NCI-H82 (cell line): ENCODE measurements at places on chromosomes 2 and 18.

- DNase-seq, result peak; percentile 53
These were observed 72.6 kb downstream of the TXNL1 start for GRCh38 chr18:56565551-56566345.

GRCh38 chr2:236928380-236929037, 157.2 kb upstream of the COPS8 start:
- DNase-seq, result no peak

DNA sequence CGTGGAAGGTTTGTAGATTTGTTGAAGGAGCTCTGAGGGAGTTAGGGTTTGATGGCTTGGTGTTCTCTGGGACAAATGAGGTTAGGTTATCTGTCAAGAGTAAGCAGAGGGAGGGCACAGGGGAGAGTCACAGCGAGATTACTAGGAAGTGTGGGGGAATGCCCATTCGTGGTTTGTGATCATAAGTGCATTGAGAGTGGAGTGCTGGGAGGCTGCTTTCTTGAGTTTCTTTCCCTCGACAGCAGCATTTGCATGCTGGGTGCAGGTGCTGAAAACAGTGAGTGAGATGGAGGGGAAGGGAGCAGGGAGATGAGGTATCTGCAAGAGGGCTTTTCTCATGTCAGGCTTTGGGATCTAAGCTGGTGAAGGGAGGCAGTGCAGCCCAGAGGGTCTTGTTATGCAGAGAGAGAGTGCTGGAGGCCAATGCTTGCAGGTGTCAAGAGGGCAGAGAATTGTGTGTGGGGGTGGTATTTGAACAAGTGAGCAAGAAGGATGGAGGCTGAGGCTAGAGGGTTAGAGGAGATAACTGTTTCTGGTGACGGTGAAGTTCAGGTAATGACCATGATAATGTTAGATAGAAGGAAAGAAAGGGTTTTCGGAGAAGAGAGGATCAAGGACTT, 8.8 kb downstream of the RALB start:
- DNase-seq, result no peak

DNA sequence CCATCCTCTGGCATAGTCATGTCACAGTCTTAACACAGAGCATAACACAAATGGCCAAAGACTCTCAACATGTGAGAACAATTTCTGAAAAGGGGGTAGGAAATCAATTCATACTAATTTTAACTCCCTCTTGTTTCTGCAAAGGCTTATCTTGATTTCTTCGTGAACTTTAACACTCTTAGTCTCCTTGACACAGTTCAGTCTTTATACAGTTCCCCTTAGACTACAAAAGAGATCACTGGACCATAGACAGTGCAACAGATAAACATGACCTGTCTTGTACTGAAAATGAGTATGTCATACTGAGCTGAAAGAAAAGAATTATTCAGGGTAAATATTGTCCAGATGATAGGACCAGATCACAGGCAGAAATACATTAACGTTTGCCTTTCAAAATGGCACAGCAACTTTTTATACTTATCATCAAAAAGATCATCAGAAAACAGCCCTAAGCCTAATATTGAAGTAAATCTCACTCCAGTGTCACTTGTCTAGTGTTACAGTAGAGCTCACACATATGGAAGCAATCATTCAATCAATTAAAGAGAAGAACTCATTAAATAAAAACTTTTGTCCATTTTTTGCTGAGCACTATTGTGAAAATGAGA, 56.4 kb upstream of the VRK2 start:
- no peak for DNase-seq

DNA sequence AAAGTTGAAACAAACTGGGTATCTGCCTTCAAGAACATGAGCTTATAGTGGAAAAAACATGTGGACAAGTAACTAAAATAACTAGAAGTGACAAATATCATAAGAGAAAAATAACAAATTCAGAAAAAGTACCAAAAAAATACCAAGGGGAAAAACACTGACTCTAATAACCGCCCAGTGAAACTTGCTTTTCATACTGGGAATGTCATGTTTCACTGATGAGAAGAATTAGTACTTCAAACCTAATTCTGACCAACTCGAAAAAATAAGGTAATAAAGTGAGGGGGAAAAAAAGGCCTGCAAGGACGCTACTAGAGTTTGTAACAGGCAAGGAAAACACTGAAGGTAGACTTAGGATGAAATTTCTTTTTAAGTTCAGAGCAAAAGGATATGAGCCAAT, 83.6 kb downstream of the RTTN start:
- no peak for DNase-seq

GRCh38 chr2:86672027-86672545, 48.0 kb upstream of the RMND5A start:
- DNase-seq, result no peak

DNA sequence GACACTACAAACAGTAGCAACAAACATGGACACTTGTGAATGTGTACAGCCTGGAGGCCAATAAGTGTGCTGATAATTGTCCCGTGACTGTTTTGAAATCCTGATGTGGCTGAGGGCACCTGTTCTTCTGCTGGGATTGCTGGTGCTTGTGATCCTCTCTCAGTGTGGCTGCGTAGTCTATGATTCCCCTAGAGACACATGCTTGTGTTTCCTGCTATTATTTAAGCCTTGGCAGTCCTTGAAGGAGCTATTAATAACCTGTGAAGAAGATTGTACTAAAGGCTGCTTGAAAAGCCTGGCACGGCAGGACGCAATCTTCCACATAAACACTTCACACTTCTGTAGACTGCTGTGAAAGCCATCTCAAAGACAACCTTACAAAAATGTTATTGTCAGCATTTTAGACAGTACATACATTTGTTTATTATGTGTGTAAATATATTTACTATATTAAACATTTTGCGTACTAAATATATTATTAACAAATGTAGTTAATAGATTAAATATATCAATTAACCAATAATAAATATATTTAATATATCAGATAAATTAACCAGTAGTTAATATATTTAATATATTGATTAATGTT, 71.4 kb downstream of the GALR1 start:
- no peak for DNase-seq

DNA sequence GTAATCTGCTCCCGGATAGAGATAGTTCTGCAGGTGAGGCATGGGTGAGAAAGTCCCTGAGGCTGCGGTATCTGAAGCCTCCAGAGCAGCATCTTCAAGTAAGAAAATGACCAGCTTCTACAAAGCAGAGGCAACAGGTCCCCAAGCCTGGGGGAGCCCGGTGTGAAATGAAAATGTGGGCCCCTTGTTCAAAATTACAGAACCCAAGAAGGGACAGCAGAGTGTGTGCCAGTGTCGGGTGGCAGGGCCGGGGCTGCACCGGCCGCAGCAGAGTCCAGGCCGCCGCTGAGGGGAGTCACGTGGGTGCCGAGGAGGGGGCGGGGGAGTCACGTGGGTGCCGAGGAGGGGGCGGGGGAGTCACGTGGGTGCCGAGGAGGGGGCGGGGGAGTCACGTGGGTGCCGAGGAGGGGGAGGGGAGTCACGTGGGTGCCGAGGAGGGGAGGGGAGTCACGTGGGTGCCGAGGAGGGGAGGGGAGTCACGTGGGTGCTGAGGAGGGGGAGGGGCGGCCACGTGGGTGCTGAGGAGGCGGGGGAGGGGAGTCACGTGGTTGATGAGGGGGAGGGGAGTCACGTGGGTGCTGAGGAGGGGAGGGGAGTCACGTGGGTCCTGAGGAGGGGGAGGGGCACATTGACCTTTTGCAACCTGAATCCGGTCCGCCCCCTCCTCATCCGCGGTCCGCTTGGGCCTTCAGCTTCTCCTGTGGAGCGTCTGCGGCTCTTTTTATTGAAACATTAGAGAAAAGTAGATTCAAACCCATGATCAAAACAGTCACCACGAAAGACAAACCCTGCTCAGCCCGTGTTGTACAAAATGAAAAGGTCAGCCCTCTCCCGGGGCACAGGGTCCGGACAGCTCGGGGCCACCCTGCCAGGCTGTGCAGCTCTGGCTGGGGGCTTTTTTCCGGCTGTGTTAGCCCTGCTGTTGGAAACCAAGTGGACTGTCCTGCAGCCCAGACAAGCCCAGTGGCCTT, 10.4 kb downstream of the COLEC11 start:
- peak; percentile 92 for DNase-seq

GRCh38 chr18:44298566-44298965, 382.1 kb upstream of the SETBP1 start:
- DNase-seq, result no peak

- DNase-seq, result no peak
These were observed 67.0 kb downstream of the SLC66A2 start for GRCh38 chr18:79884294-79884962.

DNA sequence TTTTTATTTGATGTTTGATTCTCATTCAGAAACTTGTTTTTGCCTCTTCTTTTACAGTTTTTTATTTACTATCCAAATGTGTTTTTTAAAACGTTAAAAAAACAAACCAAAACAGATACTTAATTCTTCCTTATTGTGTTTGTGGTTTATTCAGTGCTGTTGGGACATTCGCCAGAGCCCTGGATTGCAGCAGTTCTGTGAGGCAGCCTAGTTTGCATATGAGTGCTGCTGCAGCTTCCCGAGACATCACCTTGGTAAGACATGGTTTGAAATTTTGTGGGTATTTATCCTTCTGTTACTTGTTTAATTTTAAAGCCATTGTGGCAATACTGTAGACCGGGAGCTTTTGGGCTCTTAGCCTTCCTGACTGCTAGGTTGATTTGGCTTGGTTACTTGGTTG, 91.2 kb downstream of the MTA3 start:
- no peak for DNase-seq

DNA sequence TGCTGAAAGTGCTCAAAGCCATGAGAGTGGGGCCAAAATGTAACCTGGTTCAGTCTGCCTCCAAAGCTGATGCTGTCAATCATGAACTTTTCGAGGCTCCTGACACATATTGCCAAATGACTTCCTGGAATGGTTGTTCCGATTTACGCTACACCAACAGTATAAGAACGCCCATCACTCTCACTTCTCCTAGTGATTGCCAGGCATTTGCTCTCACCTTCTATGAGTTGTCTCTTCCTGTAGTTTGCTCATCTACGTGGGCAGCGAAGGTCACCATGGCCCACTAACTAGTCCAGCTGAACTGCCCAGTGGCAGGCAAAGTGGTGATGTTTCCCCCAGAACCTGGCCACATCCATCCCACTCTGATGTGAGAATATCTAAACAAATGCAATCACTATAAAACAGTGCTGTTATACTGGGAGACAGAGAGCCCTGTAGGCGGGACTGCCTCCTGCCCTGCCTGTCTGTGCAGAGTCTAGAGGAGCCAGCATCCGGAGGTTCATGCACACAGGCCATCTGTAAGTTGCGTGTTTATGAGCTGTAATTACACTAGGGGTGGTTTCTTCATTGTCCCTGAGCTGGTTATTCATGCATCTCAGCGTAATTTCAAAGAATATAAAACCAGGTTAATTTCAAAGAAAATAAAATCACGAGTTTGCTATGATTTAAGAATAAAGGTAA, 8.8 kb upstream of the CABLES1 start:
- DNase-seq, result no peak

- no peak for DNase-seq
These were observed 39.8 kb upstream of the AAK1 start for GRCh38 chr2:69683170-69683971.
